ENCODE measurements at places on chromosomes 7 and 10. TPM values are rescaled to one million over a fixed set of nuclear protein-coding genes. Genes with fewer than 3 reads are reported as not detected.

Gene SYNPO2L
- total RNA-seq, result not detected

Gene STEAP2
- 33.3 TPM for total RNA-seq

Gene ITGA8
- total RNA-seq, result 1.4 TPM

Gene NUTM2D
- 4.0 TPM for total RNA-seq

Gene IFIT1B
- not detected for total RNA-seq

Gene TRPV6
- not detected for total RNA-seq

DNA sequence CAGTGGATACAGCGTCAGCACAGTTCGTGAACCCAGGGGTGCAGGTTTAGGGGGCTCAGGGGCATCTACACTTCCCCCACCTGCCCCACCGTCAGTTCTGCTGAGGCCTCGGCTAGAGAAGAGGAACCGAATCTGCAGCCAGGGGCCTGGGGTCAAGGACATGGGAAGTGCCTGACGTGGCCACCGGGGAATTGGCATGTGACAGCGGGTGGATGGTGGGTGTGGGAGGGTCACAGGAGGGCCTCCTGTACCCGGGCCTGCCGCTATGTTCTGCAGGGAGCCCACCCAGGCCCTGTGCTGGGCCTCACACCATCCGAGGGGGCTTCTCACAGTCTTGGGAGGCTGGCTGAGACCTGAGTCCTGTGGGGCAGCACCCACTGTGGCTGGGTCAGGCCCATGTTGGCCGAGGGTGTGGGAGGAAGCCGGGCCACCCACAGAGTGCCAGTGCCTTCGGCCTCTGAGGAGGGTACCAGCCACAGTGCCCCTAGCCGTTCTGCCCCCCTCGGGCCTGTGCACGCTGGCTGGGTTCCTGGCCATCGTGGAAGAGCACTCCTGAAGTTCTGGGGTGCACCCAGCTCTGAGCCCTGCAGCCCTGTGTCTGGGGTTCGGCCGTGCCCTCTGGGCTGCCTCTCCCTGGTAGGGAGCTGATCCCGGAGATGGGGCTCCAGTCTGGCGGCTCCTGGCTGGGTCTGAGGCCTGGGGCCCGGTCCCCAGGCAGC is 5.9 kb downstream of the TTYH3 start:
- H3K27ac ChIP-seq, result peak overlapping the region; percentile 2
- peaks cover 58% of the 10 kb centered on the region for H3K4me1 ChIP-seq
- no peaks in the 10 kb centered on the region for H3K36me3 ChIP-seq
- no peak overlapping the region for H3K4me3 ChIP-seq
- peak; percentile 67 for DNase-seq

DNA sequence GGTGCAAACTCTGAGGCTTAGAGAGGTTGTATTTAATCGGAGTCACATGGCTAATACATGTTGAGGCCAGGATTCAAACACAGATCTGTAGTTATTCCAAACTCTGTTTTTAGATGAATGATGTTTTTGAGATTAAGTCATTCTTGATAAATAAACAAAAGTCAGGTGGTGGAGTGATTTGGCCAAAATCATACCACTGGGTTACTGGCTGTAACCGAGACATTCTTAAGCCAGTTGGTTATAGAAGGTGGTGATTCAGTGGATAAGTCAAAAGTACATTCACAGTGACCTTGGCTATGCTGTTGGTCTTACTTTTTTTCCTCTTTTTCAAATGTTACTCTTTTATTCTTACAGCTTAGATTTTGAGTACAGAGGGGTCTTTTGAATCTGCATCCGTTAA is 361.4 kb downstream of the KIF20B start:
- H3K27me3 ChIP-seq, result no peaks in the 10 kb centered on the region
- H3K27ac ChIP-seq, result no peak overlapping the region
- H3K4me1 ChIP-seq, result no peaks in the 10 kb centered on the region
- no peak for DNase-seq
- H3K4me3 ChIP-seq, result no peak overlapping the region

- H3K27me3 ChIP-seq, result no peaks in the 10 kb centered on the region
- no peaks in the 10 kb centered on the region for H3K36me3 ChIP-seq
- no peak for DNase-seq
- H3K4me3 ChIP-seq, result no peak overlapping the region
- no peak overlapping the region for H3K27ac ChIP-seq
- H3K4me1 ChIP-seq, result no peaks in the 10 kb centered on the region
Measured at GRCh38 chr10:77034795-77035194, 602.8 kb downstream of the KCNMA1 start.

DNA sequence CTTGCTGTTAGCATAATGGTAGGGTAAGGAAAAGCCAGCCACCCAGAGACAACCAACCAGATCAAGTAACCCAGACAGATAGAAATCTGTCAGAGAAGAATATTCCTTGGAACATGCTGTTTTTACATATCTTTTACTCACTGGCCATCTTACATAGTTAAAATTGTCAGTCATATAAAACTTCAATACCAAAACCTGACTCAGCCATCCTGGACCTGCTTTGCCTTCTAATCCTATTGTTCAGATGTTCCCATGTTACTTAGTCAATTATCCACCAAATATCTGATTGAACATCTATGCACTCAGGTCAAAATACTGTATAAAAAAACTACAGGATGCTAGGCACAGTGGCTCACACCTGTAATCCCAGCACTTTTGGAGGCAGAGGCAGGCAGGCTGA is 466.5 kb upstream of the NRP1 start:
- H3K4me1 ChIP-seq, result no peaks in the 10 kb centered on the region
- H3K4me3 ChIP-seq, result no peak overlapping the region
- no peaks in the 10 kb centered on the region for H3K36me3 ChIP-seq

GRCh38 chr10:49286686-49287085 is 12.3 kb upstream of the C10orf71 start:
- no peaks in the 10 kb centered on the region for H3K27me3 ChIP-seq
- DNase-seq, result no peak
- H3K36me3 ChIP-seq, result no peaks in the 10 kb centered on the region
- H3K4me3 ChIP-seq, result no peak overlapping the region
- no peak overlapping the region for H3K27ac ChIP-seq

DNA sequence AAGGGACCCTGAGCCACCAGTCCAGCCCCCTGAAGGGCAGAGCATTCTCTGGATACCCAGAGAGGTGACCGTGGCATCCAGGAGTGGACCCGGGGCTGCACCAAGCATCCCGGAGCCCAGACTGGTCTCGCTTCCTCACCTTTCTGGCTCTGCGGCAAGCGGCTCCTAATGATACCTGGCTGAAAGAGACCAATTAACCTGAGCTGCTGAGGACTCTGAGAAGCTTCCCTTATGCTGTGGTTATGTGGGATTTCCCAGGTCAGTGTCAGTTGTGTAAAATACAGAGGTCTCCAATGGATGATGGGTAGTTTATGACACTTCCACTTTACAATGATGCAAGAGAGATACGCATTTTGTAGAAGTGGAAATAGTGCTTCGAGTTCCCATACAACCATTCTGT is 51.5 kb downstream of the PFKFB3 start:
- DNase-seq, result no peak
- H3K4me3 ChIP-seq, result no peak overlapping the region
- H3K4me1 ChIP-seq, result no peaks in the 10 kb centered on the region
- no peaks in the 10 kb centered on the region for H3K36me3 ChIP-seq
